Hepatic stellate cell (primary cell): ENCODE measurements at places on chromosomes 12 and 14.

DNA sequence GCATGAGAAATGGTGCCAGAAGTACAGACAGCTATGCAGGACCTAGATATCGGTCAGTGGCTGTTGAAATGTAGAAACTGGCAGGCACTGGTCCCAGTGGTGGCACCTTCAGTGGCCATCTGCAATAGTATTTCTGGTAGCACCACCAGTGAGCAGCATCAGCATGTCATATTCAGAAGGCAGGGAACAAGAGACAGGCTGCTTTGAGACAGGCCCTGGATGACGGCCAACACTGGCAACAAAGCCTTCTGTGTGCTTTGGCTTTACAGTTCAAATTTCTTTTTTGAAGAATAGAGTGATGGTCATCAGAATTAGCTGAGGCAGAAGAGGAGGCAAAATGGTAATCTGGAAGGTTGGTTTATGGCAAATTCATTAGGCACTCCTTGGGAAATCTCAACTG is 273.4 kb upstream of the SLC16A7 start:
- no peak for DNase-seq

DNA sequence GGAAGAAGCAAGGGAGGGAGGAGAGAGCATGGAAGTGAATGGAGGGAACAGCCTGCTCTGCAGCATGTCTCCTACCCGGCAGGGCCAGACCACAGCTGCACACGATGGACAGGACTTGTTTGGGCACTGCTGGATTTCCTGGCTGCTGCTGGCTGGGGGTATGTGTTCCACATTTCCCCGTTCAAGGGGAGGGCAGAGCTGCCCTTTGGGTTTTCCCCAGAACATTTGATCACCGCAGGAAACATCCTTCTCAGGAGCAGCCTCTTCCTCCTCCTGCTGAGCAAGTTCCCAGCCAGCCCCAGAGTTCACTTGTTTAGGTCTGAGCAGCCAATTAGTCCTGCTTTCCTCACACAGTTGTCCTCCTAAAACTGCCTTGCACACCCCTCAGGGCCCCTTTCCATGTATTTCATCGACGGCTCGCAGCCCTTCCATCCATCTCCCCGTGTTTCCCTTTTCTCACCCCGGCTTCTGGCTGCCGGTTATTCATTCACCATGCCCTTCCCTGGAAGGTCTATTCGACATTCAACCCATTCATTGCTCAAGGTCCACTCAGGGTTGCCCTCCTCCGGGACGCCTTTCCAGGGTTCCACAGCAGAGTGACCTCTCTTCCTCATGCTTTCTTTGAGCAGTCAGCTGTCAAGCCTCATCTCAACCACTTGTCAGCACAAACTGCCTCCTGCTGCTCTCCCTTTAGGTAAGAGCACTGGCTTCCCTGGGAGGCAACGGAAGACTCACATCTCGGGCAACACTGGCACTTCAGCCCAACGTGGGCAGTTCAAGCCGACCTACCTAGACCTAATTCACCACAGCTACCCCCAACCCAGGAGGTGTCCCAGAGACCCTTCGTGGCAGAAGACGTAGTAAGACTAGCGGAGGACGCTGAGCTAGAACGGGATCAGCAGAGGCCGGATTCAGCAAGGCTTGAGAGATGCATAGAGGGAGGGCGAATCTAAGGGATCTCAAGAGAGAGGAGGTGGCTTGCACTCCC is 20.1 kb upstream of the ANO2 start:
- DNase-seq, result no peak

DNA sequence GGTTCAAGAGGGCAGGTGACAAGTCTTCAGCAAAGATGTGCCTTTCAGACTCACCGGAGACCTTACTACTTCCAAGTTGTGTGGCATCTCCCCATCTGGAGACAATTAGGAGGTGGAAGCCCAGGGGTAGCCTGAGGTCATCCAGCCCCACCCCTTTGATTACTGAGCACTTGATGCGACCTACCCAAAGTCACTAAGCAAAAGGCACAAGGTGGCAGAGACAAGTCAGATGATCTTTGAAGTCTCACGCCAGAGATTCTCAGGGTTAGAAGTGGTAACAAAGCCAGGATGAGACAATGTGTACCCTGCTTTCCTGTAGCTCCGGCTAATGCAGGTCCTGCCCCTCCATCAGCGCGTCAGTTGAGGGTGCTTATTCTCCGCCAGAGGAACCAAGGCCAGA is 1.4 kb upstream of the FOXN3 start:
- no peak for DNase-seq

GRCh38 chr12:113277511-113277910 is 56.2 kb downstream of the TPCN1 start:
- DNase-seq, result no peak
